DMS79 treated with DMSO at 0.1 percent for 48 hours (cell line): ENCODE measurements at places on chromosomes 6 and 20.

DNA sequence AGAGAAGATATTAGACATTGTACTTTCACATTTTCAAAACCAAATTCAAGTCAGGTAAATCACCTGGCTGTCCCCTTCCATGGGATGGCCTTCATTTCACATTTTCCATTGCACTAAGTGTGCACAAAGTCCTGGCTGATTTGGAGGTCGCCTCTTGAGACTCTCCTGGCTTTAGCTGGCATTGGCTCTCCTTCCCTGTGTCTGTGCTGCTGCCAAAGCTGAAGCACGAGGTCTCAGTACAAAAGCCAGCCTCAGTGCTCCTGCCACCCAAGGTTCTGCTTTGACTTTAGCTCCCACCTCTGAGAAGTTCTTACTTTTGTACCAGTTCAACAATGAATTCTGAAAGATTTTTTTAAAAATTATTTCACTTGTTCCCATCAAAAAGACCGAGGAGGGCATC lies 289.2 kb upstream of the CNR1 start:
- DNase-seq = no peak

GRCh38 chr6:5626727-5627426 lies 365.6 kb downstream of the FARS2 start:
- no peak for DNase-seq

DNA sequence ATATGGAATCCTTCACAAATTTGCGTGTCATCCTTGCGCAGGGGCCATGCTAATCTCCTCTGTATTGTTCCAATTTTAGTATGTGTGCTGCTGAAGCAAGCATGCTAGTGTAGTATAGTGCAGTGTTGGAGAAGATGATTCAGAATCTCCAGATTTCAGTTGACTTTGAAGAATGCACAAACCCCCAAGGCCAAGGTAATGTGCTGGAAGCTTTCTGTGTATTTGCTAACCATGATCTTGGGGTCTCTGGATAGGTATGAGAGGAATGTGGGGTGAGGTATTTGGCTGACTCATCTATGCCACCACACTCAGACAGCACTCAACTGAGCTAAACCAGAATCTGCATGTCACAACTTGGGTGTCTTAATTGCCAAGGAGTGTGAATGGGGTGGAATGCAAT lies 42.6 kb upstream of the DEK start:
- DNase-seq = no peak

DNA sequence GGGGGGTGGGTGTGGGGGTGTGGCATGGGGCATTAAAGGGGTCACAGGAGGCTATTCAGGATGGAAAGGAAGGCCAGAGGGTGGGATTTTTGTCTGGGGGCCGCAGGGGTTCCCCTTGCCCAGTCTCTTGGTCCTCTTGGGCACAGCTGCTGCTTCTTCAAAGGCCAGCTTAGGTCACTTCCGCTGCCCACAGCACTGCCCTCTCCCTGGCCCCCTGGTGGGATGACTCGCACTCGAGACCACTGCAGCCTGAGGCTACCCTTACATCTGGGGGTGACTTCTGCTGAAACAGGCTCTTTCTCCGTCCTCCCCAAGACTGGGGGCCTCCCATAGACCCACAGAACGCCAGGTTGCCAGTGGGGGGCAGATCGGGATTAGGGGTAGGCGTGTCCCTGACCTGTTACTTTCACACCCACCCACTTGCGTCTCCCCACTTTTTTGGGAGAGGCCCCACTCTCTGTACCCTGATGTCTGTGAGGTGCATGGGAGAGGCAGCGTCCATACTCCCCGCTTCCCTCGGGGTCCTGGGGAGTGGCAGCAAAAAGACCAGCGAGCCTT lies 1.3 kb downstream of the LKAAEAR1 start:
- DNase-seq = no peak

DNA sequence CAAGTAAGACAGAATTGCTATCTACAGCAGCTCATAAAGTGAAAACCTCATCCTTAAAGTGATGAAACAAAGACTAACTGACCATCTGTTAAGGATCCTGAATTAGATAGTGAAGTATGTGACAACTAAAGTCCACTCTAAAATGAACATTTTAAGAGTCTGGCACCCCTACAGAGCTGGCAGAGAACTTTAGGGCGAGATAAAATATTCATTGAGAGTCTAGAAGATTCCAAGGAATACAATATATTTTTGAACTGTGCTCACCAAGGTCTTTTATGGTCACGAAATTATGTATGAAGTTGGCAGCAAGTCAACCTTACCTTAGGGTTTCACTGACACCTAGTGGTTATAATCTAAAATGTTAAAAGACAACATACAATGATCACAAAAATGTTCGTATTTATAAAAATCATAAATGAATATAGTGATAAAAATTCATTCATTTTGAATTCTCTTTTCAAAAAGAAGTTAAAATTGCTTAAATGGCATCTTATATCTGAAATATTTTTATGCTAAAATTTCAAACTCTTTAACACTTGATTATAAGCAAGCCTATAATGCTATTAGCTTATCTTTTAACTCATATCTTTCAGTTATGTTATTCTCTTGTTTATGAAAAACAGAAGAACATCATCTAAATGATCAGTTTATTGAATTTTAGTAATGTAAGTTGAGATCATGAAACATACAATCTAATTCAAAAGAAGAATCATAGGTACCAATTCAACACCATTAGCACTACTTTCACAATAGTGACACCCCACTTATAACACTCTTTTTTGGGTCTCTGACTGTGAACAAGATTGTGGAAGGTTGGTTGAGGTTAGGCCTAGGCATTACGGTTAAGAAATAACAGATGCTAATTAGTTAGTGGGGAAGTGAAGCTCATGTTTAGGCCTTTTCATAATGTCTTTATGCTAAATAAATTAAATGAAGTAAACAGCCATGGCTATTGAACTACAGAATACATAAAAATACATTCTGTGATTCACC lies 27.5 kb downstream of the RSPH3 start:
- DNase-seq = peak; percentile 77

DNA sequence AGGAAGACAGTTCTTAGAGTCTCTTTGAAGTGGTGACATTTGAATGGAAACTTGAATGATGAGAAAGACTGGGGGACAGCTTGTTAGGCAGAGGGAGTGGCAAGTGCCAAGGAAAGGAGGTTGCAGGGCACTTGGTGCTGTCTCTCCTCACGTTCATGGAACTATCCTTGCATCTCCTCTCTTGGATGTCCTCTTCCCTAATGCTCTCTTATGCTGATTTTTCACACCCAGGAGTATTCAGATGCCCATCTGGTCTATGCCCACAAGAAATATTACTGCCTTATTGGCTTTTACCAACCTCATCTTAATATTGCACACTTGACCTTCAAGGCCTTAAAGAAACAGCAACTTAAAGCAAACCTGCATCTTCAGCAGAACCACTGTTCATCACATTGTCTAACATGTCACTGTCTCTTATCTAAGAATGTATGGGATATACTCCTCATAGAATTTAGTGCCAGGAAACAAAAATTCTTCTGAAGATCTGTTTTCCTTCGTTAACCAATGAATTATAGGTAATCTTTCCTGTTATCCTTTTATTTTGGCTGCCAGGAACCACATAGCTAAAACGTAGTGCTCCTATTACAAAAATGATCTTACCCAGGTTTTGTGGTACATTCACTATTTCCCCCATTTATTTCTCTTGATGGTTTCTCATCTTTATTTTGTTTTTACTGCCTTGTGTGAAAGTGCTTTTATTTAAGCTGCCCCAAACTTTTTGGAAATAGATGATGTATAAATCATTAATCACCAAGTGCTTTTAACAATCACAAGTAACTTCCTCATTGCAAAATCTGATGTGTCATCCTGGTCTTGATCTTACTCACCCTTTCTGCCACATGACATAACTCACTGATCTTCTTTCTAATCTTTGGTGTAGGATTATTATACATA lies 12.8 kb downstream of the RGS17 start:
- no peak for DNase-seq

- no peak for DNase-seq
Observed at GRCh38 chr6:21992178-21992967, 304.5 kb downstream of the PRL start.

- no peak for DNase-seq
Observed at GRCh38 chr20:23309781-23310180, 40.8 kb upstream of the NXT1 start.

DNA sequence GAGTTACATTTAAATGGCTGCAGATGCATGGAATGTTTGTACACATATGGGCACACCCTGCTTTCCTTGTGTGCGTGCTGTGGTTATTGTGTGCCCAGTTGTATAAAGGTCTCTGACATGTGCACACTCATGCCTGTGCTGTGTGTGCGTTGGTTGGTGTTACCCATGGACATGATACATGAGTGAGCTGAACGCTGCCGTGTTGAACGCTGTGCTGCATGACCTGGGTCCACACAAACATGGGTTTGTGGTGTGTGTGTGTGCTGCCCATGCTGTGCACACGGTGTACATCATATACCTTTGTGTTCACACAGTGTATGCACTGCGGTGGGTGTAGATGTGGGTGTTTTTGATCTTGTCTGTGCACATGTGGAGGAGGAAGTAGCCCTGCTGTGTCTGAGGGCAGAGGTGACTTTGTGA lies 54.4 kb downstream of the TOX2 start:
- DNase-seq = no peak

DNA sequence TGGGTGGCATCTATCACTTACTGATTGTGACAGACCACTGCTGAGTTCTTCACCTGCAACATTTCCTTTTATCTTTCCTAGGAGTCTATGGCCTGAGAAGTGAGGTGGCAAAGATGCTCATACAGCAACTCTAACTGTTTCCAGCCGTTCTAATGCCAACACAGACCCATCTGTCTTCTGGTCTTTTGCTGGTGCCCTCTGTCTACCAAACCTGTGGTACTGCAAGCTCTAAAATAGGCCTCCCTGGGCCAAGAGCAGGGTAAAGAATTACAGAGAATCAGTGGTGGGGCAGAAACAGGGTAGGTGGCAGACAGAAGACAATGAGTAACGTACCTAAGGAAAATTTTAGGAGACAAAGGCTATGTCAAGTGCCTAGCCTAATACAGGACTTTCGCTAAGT lies 611.0 kb upstream of the FLRT3 start:
- no peak for DNase-seq
